Stimulated activated CD4-positive, alpha-beta T cell treated with anti-CD3 and anti-CD28 coated beads, Interleukin-1b, Interleukin-23, amount 100 ng/mL, for 4 hours (primary cell): ENCODE measurements at places on chromosomes 1 and 21.
A peak's percentile ranks its signal among the peaks of the same experiment; 100 is the strongest.

- DNase-seq, result no peak
Measured at GRCh38 chr21:38386967-38387366, 111.3 kb downstream of the ERG start.

DNA sequence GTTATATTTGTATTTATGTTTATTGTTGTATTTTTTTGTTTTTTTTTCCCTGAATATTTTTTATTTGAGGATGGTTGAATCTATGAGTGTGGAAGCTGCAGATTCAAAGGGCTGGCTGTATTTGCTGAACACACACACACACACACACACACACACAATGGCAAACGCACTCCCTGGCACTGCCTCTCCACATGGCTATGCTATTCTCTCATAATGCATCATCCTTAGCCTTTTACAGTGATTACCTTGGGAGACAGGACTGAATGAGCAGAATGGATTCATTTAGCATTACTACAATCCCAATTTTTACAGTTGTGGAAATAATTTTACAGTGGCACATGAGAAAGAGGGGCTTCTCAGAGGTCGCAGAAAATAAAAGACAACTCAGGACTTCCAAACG, 390.1 kb downstream of the PCP4 start:
- no peak for DNase-seq

GRCh38 chr1:221759436-221759835, 17.5 kb upstream of the DUSP10 start:
- DNase-seq, result no peak

DNA sequence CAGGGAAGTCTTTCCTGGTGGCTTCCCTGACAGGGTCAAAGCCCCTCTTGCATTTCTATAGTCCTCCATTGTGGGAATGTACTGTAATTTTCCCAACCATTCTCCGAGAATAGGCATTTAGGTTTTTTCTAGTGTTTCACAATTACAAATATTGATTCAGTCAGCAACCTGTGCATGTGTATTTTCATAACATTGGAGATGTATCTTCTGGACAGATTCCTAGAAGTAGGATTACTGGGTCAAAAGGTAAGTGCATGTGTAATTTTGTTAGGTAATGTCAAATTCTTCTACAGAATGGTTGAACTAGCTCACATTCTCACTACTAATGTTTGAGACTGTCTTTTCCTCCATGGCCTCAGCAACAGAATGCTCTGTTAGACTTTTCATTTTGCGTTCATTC, 8.3 kb upstream of the PLA2G2A start:
- DNase-seq, result no peak

DNA sequence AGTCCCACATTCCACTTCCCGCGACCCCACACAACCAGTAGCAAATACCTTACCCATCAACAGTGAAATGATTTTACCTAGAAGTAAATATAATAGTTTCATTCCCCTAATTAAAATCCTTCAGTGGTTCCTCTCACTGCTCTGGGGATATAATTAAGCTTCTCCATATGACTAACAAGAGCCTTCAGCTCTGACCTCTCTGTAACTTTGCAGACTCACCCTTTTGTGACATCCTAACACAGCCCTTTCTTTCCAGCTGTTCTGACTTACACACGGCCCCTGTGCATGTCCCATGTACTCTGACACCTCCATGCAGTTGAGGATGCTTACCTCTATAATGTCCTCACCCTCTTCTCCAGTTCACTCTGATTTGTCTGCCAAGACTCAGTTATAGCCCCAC, 137.3 kb upstream of the SPAG17 start:
- no peak for DNase-seq

- DNase-seq, result no peak
Measured at GRCh38 chr1:178493301-178493741, 3.4 kb downstream of the CLEC20A start.

GRCh38 chr1:186681801-186682200, 1.6 kb upstream of the PTGS2 start:
- DNase-seq, result no peak

- no peak for DNase-seq
Measured at GRCh38 chr1:245292553-245292952, 137.8 kb downstream of the KIF26B start.

DNA sequence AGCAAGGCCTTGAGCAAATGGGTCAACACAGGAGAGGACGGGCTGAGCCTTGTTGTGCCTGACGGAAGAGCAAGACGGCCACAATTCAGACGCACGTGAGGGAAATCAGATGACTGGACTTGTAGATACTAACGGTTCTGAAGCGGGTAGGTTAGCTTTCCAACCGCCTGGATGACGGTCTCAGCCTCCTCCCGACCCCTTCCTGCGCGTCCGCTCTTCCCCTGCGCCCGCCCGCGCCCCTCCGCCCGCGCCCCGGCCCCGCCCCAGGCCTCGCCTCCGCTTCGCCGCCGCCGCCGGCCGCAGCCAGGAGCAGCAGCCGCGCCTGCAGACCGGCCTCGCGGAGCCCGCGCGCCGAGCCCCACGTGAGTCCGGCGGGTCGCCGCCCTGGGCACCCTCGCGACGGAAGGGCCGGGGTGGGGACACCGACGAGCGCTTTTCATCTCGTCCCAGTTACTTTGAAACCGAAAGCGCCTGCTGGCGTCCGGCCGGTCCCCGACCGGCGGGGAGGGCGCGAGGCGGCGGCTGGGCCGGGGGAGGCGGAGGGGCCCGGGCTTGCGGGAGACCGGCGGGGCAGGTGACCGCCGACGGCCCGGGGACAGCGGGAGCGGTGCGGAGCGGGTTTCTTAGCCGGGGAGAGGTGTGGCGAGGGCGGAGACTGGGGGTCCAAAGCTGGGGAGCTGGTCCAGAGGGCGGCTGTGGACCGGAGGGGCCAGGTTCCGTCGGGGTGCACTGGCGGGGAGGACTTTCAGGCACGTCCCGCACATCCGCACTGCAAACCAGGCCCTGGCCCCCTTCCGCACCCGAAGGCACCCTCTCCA, at the start of gene TRAF5:
TRAF5 (plus strand) TSS at position 306 of the 818 bp plus-strand sequence. CDS start 26,407 bp downstream, outside the sequence.
- DNase-seq, result peak; percentile 37

DNA sequence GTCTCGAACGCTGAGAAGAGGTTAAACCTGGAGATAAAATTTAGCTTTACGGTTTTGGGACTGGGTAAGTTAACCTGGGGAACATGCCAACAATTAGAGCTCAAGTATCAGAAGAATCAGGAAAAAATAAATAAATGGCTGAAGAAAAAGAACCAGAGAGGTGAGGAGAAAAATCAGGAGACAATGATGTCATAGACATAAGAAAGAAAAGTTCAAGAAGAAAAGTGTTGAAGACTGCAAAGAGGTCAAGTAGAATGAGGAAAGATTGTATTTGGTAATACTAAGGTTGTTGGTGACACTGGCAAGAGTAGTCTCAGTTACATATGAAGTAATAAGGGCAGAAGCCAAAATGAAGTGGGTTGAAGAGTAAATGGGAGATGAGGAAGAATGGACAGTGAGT, 26.0 kb downstream of the CDKN2C start:
- no peak for DNase-seq

DNA sequence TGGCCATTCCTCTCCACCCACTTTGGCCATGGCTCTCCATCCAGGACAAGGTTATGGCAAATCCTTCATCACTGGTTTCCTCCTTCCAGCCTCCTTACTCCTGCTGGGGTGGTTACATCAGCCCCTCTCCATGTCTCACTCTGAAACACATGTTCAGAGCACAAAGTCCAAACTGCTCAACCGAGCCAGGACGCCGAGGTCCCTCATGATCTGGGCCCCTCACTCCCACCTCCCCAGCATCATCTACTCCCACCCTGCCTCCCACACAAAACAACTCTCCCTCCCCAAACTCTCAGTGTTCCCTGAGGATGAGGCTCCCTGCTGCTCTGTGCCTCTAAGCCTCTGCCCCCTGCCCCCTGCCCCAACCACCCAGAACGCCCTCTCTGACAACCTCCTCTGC, 33.3 kb upstream of the ZBTB40 start:
- DNase-seq, result no peak

GRCh38 chr21:34510148-34511142, 1.6 kb downstream of the KCNE1 start:
- DNase-seq, result peak; percentile 9

GRCh38 chr1:151405187-151405951, 6.0 kb downstream of the PSMB4 start:
- DNase-seq, result no peak

- no peak for DNase-seq
Measured at GRCh38 chr21:42574234-42575027, 60.8 kb downstream of the SLC37A1 start.

GRCh38 chr1:15191267-15191666, 37.7 kb downstream of the TMEM51 start:
- DNase-seq, result no peak

GRCh38 chr1:167003711-167004110, 14.6 kb downstream of the MAEL start:
- no peak for DNase-seq

- DNase-seq, result no peak
Measured at GRCh38 chr1:212594640-212595039, 13.9 kb upstream of the ATF3 start.

DNA sequence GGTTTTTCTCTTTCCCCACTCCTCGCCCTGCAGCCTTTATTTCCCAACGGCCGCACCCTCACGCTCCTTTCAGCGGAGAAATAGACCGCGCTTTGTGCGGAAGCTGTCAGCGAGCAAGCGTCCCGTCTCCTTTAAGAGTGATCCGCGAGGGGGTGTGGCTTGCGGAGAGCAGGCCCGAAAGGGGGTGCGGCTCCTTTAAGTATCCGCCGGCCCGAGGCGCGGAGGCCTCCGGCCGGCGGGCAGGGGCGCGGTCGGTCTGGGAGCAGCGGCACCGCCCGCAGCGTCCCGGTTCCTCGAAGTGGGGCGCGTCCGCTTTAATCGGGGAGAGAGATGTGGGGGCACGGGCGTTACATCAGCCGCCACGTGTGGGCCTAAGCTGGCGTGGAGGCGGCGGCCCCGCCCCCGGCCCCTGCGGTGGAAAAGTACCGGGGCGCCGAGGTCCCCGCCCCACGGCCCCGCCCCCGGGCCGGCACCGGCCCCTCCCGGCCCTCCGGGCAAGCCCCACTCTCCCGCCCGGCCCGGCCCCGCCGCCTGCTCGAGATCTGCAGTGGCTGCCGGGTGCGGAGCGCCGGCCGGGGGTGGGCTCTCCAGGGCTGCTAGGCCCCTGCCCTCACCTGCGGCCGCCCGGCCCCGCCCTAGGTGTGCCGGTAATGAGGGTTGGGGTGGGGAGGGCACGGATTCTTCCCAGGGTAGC, 1.2 kb downstream of the SLC6A9 start:
- peak; percentile 78 for DNase-seq

- no peak for DNase-seq
Measured at GRCh38 chr1:47181955-47182675, 7.7 kb downstream of the PDZK1IP1 start.

DNA sequence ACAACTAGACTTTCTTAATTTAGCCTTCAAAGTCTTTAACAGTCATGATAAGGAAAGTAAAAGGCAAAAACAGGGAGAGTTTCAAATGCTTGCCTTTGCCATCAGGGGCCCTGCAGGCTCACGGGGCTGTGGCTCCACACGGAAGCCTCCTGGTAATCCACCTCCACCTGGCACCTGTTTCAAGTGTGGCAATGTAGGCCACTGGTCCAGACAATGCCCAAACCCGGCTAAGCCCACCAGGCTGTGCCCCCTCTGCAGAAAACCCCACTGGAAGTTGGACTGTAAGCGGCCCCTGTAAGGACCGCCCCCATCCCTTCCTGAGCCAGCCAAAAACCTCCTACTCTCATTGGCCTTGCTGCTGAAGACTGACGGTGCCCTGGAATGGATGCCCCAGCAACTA, 32.5 kb downstream of the VN1R5 start:
- DNase-seq, result no peak

GRCh38 chr1:38964140-38964548, 22.5 kb upstream of the RHBDL2 start:
- DNase-seq, result no peak

- no peak for DNase-seq
Measured at GRCh38 chr1:108610073-108610472, 50.2 kb downstream of the EEIG2 start.

GRCh38 chr1:6239950-6240768, 3.8 kb upstream of the HES3 start:
- DNase-seq, result no peak

- DNase-seq, result no peak
Measured at GRCh38 chr21:42661688-42662429, 8.4 kb downstream of the PDE9A start.

- DNase-seq, result no peak
Measured at GRCh38 chr1:113975211-113975895, 3.9 kb upstream of the OLFML3 start.

GRCh38 chr1:65247419-65248359, 61.7 kb upstream of the DNAJC6 start:
- no peak for DNase-seq

- no peak for DNase-seq
Measured at GRCh38 chr1:221724931-221725605, 16.8 kb downstream of the DUSP10 start.

DNA sequence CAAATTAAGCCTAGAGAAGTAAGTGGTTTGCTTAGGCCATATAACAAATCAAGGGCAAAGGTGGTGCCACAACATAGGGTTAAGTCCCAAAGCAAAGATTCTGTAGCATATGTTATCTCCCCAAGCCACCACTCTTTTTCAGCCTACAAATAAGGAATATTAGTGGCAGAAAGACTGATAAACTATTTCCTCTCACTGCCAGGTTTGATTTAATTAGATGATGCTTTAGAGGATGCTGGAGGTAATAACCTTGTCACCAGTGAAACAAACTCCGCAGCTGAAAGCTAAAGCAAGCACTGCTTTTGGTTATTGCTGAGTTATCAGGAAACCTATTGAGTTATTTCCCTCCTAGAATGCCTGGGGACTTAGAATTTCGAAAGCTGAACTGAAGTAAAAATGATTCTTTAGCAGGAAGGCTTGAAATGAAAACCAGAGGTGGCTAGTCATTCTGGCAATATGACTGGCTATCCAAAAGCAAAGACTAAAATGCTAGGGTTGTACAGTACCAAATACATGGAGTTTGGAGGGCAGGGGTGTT, 145.2 kb downstream of the SYT2 start:
- no peak for DNase-seq

- DNase-seq, result no peak
Measured at GRCh38 chr1:6071219-6071618, 25.5 kb downstream of the KCNAB2 start.

DNA sequence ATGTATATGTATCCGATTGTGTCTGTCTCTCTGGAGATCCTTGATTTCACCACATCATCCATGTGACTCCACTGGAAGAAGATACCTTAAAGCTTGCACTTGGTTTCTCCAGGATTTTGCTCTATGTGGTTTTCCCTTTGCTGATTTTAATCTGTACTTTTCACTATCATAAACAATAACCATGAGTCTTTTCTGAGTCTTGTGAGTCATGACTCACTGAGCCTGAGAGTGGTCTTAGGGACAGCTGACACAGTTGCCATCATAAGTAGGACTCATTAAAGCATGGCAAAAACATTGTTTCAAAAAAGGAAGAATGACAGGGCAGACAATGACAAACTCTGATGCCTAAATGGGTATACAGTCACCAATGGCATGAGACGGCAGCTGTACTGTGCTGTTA, 226.2 kb downstream of the AKT3 start:
- no peak for DNase-seq
